ENCODE measurements at places on chromosomes 11 and 22.

- no peak for DNase-seq
Measured at GRCh38 chr11:57124505-57124904, 57.2 kb upstream of the LRRC55 start.

DNA sequence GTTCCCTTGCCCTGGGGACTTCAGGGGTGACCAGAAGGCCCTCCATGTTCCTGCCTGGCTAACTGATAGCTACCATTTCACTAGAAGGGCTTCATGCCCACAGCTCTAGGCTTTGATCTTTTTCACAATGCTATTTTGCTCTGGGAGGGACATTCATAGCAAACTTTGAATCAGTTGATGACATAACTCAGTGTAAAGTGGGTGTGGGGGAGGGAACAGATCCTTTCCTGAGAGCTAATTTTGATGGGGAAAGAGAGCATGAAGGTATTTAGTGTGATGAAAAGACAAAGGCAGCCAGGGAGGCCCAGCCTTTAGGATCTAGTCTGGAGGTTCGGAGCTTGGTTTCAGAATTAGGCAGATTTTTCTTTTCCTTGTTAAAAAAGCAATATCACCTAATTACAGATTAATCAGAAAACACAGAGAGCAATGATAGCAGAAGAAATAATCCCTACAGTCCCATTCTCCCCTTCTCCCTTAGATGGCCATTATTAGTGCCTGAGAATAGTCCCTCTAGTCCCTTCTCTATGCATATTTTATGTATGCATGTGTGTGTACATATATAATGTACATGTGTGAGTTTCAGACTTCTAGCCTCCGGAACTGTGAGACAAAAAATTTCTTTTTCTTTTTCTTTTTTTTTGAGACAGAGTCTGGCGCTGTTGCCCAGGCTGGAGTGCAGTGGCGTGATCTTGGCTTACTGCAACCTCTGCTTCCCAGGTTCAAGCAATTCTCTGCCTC, 46.9 kb downstream of the YWHAH start:
- DNase-seq: no peak

- DNase-seq: no peak
Measured at GRCh38 chr11:9923280-9923679, 259.4 kb downstream of the SWAP70 start.

DNA sequence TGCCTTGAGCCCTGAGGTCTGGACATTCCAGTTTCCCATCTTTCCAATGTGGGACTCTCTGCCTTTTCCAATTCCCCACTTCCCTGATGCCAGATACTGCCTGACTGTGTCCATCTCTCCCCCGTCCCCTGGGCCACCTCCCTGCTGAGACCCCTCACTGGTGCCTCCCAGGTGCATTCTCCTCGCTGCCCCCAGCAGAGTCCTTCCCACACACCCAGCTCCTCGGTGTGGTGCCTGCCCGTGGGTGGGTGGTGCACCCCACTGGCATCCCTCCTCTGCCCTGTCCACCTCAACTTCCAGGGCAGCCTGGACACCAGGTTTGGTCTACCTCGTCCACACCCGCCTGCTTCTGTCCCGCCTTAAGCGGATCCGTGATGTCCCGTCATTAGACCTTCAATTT, 4.9 kb upstream of the MRGPRF start:
- no peak for DNase-seq

- no peak for DNase-seq
Measured at GRCh38 chr11:114314096-114314495, 17.9 kb downstream of the NNMT start.

DNA sequence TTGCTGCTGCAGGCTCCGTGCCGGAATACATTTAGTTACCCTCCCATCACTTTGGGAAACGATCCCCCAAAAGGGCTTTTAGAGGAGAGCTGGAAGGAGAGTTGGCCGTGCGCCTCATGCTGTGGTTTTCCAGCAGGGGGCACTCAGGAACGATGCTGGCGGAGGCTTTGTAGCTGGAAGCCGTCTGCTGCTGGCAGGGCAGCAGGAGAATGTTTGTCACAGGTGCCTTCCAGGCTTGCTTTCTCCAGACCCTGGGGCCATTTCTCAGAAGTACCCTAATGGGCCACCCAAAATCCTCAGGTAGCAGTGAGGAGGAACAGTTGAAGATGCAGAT, 30.0 kb upstream of the CABP7 start:
- no peak for DNase-seq
